Mesenteric fat pad (tissue), 1 donor: ENCODE measurements at places on chromosomes 7 and 10. TPM values are rescaled to one million over a fixed set of nuclear protein-coding genes. Genes with fewer than 3 reads are reported as not detected.

DNA sequence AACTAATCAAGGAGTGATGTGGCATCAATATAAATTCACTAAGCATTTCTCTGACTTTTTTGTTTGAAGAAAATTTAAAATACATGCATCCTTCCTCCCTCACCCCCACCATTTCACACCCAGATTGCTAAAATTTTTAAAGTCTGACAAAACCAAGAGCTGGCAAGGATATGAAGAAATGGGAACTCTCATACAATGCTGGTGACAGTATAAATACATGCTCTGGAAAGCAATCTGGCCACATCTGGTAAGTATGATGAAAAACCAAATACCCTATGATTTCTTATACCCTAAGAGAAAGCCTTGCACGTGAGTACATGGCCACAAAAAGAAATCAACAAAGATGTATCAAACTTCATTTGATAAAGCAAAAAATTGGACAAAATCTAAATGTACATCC, 31.2 kb downstream of the P4HA1 start:
- no peak for DNase-seq

GRCh38 chr7:2211926-2212325, 20.8 kb downstream of the MAD1L1 start:
- no peak for DNase-seq

The GIMAP8 gene
- 22.0 TPM for total RNA-seq

The PDE6C gene
- total RNA-seq = not detected

- DNase-seq = no peak
These were observed 246.0 kb downstream of the ELFN1 start for GRCh38 chr7:1915956-1916600.

The CALHM3 gene
- total RNA-seq = not detected

The CDK14 gene
- total RNA-seq = 47.2 TPM

DNA sequence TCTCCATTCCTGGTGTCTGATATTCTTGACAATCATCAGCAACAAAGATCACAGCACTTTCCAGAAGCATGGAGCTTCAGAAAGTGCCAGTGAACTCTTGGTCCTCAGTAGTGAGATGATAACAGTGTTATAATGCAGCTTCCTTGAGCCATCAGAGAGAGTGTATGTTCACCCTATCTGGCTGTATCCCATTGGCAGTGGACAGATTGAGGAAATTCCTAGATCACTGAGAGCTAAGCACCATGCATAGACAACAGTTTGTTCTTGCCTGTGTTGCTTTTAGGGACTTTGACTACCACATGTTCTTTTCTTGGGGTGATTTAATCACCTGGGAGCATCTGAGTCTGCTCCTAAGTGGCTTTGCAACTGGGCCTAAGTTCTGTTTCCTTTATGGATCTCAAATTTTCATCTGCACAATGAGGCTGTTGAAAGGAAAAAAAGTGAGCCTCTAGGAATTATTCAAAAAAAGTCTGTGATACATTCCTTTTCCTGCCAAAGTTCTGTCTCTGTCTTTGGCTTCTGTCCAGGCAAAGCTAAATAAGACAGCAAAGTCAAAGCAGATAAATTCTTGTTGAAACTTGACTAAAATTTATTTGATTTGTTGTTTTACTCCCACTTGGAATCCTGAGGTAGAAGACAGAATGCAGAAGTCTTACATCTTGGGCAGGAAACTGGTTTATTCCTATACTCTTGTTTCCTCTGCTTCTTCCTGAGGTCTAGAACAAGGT, 14.5 kb upstream of the ZNF282 start:
- DNase-seq = no peak

DNA sequence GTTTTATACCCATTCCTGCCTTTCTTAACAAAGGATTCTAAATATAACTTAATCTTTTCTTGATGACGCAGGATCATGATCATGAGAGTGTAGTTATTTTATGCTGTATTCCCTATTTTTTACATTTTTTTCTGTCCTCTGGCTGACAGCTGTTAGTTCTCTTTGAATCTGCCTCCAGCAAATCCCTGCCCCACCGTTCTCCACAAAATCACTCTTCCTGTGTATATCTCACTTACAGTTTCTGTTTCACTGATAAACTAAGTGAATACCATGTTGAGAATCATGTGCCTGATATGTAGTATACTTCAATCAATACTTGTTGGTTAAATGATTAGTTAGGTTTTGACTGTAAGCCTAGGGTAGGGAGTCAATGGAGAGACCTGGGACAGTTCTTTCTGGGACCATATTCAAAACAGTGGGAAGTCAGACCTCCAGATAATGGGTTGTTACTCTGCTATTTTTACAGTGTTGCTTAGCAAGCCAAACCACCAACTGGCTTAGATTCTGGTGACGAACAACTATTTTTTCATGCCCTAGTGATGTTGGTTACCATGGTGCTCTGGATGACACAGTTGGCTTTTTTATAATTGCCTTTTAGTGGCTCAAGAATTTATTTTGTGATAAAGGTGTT, 12.8 kb downstream of the CNNM1 start:
- no peak for DNase-seq

- DNase-seq = no peak
These were observed 20.0 kb downstream of the ARHGAP21 start for GRCh38 chr10:24703700-24704099.

The CRTAC1 gene
- total RNA-seq = 1.3 TPM

- no peak for DNase-seq
These were observed 26.8 kb downstream of the PYROXD2 start for GRCh38 chr10:98388101-98388655.

- DNase-seq = no peak
These were observed 12.0 kb downstream of the IFRD1 start for GRCh38 chr7:112462236-112462635.
